Naive thymus-derived CD4-positive, alpha-beta T cell (primary cell): ENCODE measurements at places on chromosomes 1 and 21.

GRCh38 chr1:207001492-207002245 lies 30.9 kb downstream of the C1orf116 start:
- H3K4me1 ChIP-seq: no peaks in the 10 kb centered on the region
- H3K36me3 ChIP-seq: no peaks in the 10 kb centered on the region
- H3K4me3 ChIP-seq: no peak overlapping the region

DNA sequence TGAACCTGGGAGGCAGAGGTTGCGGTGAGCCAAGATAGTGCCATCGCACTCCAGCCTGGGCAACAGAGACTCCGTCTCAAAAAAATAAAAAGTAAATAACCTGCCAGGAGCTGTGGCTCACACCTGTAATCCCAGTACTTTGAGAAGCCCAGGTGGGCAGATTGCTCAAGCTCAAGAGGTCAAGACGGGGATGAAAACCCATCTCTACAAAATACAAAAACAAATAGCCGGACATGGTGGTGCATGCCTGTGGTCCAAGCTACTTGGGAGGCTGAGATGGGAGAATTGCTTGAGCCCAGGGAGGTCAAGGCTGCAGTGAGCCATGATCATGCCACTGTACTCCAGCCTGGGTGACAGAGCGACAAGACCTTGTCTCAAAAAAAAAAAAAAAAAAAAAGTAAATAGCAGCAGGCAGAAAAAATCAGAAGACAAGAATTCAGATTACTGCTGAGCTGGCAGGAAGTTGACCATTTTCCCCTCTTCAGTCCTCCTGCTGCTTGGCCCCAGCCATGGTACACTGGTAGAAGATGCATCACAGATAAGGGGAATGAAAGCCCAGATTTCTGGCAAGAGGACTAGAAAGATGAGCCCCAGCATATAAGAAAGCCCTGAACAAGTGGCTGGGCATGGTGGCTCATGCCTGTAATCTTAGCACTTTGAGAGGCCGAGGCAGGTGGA lies 97.6 kb downstream of the TOMM20 start:
- H3K36me3 ChIP-seq: no peaks in the 10 kb centered on the region
- no peaks in the 10 kb centered on the region for H3K27me3 ChIP-seq
- H3K4me1 ChIP-seq: no peaks in the 10 kb centered on the region
- DNase-seq: no peak

DNA sequence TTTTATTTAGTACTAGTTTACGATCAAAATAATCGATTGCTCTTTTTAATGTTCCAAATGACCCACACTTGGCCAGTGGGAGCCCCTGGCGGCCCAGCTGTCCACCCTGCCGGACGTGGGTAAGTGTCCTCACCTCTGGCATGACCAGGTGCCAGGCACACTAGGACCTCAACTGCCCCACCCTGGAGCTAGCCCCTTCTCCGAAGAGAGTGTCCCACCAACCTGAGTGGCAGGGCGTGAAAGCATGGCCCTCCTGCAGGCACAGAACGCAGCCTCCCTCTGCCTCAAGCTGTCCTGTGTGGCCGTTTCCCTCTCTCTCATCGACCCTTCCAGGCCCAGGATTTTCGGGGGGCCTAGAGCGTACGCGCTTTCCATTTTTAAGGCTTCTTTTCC lies 32.9 kb upstream of the AGPAT3 start:
- no peak overlapping the region for H3K4me3 ChIP-seq
- no peak for DNase-seq
- H3K36me3 ChIP-seq: no peaks in the 10 kb centered on the region

GRCh38 chr1:152926091-152926490 lies 17.7 kb downstream of the IVL start:
- no peak overlapping the region for H3K27ac ChIP-seq
- no peaks in the 10 kb centered on the region for H3K36me3 ChIP-seq
- H3K4me1 ChIP-seq: no peaks in the 10 kb centered on the region
- no peak for DNase-seq

- H3K27ac ChIP-seq: no peak overlapping the region
- DNase-seq: no peak
- H3K27me3 ChIP-seq: no peaks in the 10 kb centered on the region
- H3K36me3 ChIP-seq: no peaks in the 10 kb centered on the region
- H3K4me3 ChIP-seq: no peak overlapping the region
Measured at GRCh38 chr1:67759692-67760029, 73.6 kb downstream of the GNG12 start.

DNA sequence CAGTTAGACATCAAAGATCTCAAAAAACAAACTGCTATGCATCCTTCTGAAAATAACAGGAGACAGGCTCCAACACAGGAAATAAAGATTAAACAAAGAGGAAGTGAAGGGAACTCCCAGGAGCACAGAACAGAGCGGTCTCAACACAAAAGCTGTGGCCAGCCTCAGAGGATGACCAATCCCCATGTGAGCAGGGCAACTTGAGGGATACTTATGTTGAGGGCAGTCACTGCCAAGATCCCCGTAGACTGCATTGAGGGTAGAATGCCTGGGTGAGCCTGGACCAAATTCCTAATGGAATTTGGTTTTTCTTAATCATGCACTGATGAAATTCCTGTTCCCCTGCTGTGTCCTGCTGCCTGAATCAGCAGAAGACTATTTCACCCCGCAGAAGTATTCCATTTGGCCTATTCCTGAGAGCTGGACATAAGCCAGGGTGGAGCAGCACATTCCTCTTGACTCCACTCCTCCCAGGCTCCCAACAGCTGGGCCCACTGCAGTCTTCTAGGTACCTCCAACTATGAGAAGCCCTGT lies 49.0 kb downstream of the JAK1 start:
- H3K4me3 ChIP-seq: no peak overlapping the region
- no peaks in the 10 kb centered on the region for H3K27me3 ChIP-seq
- H3K36me3 ChIP-seq: no peaks in the 10 kb centered on the region

GRCh38 chr1:31689854-31690253 lies 14.0 kb downstream of the COL16A1 start:
- no peaks in the 10 kb centered on the region for H3K36me3 ChIP-seq
- no peaks in the 10 kb centered on the region for H3K27me3 ChIP-seq
- no peak overlapping the region for H3K4me3 ChIP-seq
- no peak overlapping the region for H3K27ac ChIP-seq
